Hepatic stellate cell (primary cell): ENCODE measurements at places on chromosomes 5 and 9.

DNA sequence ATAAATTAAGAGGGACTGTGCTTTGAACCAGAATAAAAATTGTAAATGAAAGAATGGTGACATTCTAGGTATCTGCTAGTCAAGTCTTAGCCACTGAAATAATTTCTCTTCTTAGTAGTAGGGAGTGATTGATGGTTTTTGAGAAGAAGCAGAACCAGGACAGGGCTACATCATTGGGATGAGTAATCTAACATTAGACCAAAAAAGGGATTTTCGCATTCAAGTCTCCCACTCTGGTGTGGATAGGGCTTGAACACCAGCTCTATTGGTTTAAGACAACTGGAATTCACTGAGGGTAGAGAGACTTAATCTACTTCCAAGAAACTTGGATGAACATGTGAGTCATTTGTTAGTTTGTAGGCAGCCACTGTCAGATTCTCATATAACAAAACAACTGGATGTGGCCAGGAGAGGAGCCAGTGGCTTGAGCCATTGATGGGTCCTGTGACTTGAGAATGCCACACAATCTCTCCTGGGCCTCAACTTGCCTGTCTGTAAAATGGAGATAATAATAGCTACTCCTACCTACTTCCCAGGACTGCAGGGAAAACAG, 16.6 kb downstream of the FAT2 start:
- no peak for DNase-seq

- no peak for DNase-seq
Measured at GRCh38 chr5:108654051-108654450, 93.6 kb upstream of the FER start.

GRCh38 chr5:95770830-95771708, 39.9 kb downstream of the RHOBTB3 start:
- DNase-seq = no peak

- peak; percentile 34 for DNase-seq
Measured at GRCh38 chr9:115649991-115650472, 503.6 kb upstream of the PAPPA start.

DNA sequence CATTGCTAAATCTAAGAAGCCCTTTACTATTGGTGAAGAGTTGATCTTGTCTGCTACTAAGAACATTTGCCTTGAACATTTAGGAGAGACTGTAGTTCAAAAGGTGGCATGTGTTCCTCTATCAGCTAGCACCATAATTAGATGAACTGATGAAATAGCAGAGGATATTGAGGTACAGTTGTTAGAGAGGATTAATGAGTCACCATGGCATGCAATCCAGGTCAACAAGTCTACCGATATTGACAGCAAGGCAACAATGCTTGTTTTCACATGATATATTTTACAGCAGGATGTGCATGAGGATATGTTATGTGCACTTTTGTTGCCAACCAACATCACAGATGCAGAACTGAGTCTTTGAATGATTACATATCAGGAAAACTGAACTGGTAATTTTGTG, 134.3 kb upstream of the CDH9 start:
- DNase-seq = no peak

- DNase-seq = no peak
Measured at GRCh38 chr5:8520917-8521316, 652.0 kb downstream of the MTRR start.

- DNase-seq = no peak
Measured at GRCh38 chr5:176320577-176320976, 41.0 kb downstream of the KIAA1191 start.

- DNase-seq = no peak
Measured at GRCh38 chr9:9973062-9973461, 639.7 kb downstream of the PTPRD start.

- no peak for DNase-seq
Measured at GRCh38 chr5:151534350-151534749, 56.8 kb downstream of the FAT2 start.
